Stimulated activated CD8-positive, alpha-beta memory T cell treated with anti-CD3 and anti-CD28 coated beads, Interleukin-7, amount 100 ng/mL, for 48 hours (primary cell): ENCODE measurements at places on chromosomes 3 and 15.

DNA sequence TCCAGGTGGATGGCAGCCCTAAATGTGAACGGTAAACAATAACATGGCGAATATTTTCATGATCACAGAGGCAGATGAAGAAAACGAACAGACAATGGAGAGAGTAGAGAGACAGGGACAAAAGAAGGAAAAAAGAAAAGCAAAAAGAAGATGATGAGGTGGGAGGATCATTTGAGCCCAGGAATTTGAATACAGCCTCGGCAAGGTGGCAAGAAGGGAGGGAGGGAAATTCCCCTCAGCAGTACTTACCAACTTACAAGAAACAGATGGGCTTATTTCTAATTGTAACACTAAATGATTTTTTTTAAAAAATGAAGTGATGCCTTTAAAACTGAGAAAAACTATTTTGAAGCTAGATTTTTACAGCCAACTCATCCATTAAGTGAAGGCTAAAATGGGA lies 6.0 kb upstream of the MAP4 start:
- no peak for DNase-seq

DNA sequence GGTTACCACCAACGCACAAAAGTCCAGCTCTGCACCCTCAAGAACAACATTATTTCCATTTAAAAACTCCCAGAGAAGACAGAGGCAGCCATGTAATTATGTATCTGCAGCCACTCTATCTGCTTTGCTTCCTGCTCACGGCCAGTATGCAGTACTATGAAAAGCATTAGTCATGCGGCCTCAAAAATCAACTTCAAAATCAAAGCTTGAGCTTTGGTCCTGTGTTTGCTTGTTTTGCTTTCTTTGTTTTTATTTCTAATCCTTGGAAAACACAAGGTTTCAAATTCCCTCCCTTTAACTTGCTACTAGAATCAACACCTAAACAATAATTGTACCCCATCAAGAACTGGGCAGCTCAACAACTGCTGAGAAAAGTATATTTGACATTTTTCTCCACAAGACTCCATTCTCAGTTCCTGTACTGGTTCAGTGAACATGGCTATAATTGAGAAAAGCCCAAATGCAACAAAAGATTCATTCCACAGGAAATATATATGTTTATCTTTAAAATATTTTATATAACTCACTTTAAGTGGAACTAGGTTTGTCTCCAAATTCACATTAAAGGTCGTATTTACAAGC lies 37.6 kb downstream of the GBE1 start:
- no peak for DNase-seq

GRCh38 chr3:144181062-144181461 lies 209.4 kb downstream of the DIPK2A start:
- no peak for DNase-seq

- DNase-seq: no peak
These were observed 31.2 kb upstream of the TNIK start for GRCh38 chr3:171491361-171491760.

GRCh38 chr3:54696313-54696712 lies 231.5 kb downstream of the LRTM1 start:
- DNase-seq: no peak

GRCh38 chr3:186327912-186328487 lies 34.0 kb downstream of the DGKG start:
- no peak for DNase-seq

DNA sequence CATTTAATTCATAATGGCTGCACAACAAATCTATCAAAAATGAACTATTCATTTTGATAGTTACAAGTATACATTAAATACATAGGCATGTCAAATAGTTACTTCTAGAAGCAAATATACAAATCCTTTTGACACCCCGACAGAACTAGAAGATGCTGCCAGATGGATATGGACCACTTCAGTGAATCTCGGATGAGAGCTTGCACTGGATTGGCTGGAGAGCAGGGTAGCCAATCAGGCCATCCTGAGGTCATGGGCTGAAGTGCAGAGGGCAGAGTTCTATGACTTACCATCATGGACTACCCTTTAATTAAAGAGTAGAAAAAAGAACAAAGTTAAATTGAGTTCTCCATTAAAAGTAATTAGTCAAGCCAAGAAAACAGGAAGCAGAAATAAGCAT lies 8.3 kb downstream of the CCNL1 start:
- no peak for DNase-seq

- DNase-seq: no peak
These were observed 232.6 kb upstream of the LRTM1 start for GRCh38 chr3:55160241-55160983.

DNA sequence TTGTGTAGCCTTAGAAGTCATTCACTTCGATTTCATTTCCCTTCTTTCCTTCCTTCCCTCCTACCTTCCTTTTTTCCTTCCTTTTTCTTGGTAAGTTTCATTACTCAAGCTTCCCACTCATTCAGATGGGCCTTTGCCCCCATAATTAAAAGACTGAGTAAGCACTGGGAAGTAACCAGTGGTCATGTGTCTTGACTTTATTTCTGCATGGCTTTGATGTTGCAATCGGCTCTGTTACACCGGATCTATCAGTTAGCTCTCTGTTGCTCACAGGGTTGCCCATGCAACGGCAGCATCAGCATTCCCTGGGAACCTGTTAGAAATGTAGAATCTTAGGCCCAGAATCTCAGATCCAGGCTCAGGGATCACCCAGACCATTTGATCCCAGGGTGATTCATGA lies 25.6 kb upstream of the LARS2 start:
- no peak for DNase-seq

GRCh38 chr3:161957467-161957866 lies 460.9 kb downstream of the OTOL1 start:
- no peak for DNase-seq

DNA sequence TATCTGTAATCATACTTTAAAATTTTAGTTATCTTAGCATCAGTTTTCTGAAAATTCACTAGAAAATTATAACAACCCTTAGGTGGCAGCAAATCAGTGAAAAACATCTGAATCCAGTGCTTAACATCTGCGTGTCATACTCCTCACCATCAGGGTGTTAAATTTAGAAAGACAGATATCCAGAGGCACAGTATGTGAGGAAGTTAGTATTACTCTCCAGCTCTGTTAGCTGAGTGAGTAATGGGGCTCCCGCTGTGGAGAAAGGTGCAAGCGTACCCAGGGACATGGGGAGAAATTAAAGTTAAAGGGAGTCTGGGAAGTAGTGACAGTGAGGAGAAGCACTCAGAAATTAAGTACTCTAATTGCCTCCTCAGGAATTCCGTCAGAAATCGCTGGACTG lies 50.9 kb downstream of the CEP63 start:
- DNase-seq: no peak

- no peak for DNase-seq
These were observed 210.3 kb upstream of the ONECUT1 start for GRCh38 chr15:53000409-53000808.

DNA sequence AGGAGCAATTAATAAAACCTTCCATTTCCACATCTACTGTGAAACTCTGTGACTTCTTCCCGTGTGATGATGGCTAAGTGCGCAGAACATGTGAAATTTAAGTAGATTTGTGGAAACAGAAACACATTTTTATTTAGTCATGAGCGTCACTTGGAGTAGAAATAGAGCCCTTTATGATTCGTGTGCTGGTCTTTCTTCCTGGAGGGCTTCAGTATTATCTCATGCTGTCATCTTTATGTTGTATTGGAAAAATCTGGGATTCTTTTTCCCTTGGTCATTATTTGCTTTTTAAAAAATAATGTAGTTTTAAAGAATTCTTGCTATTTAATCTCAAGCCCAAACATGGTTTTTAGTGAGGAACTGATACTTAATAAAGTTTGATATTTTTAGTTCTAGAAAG lies 284.0 kb upstream of the CTDSPL start:
- DNase-seq: no peak

- DNase-seq: no peak
These were observed 61.7 kb upstream of the PLXNA1 start for GRCh38 chr3:126921085-126921824.

- no peak for DNase-seq
These were observed 20.3 kb downstream of the BBS4 start for GRCh38 chr15:72706266-72706665.

- DNase-seq: no peak
These were observed 31.0 kb upstream of the CAV3 start for GRCh38 chr3:8702560-8702959.

GRCh38 chr3:17372362-17373210 lies 369.8 kb downstream of the TBC1D5 start:
- DNase-seq: no peak

- DNase-seq: no peak
These were observed 29.8 kb upstream of the SLC25A36 start for GRCh38 chr3:140911822-140912221.

DNA sequence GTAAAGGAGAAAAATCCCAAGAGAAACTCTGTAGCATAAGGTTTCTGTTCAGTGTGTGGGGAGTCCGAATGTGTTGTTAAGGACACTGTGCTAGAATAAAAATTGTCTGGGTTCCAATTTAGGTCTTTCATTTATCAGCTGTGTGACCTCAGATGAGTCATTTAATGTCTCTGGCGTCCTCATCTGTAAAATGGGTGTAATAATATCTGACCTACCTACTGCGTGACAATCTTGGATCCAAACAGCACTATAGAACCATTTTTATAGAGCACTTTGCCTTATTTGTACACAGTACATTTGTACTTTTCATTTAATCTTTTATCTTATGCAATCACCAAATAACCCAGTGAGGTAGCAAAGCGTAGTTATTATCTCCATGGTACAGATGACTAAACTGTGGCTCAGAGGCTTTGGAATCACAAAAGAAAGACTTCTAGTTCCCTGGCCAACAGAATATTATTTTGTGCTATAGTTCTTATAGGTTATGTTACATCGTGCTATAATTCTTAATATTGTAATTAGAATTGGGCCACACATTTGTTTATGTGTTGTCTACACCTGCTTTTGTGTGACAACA lies 46.6 kb upstream of the TNIK start:
- no peak for DNase-seq

- DNase-seq: no peak
These were observed 293.3 kb downstream of the MEX3B start for GRCh38 chr15:81752546-81752942.

- no peak for DNase-seq
These were observed 361.2 kb downstream of the MAGI1 start for GRCh38 chr3:65677486-65678010.

DNA sequence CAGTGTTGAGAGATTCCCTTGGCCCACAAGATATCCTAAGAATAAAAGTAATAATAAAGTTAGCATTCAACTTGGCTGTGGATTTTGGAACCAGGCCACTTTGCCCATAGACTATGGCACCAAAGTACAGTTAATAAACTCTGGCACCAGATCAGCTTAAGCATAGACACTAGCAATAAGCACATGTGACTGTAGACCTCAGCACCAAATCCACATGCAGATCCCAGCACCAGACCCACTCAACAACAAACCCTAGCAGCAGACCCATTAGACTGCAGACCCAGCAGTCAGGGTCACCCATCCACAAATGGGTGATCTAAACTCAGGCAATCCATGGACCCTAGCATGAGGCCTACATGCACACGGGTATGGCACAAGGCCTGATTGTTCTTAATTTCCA lies 384.8 kb upstream of the CADM2 start:
- no peak for DNase-seq

GRCh38 chr3:31600431-31600830 lies 67.7 kb downstream of the STT3B start:
- DNase-seq: no peak

DNA sequence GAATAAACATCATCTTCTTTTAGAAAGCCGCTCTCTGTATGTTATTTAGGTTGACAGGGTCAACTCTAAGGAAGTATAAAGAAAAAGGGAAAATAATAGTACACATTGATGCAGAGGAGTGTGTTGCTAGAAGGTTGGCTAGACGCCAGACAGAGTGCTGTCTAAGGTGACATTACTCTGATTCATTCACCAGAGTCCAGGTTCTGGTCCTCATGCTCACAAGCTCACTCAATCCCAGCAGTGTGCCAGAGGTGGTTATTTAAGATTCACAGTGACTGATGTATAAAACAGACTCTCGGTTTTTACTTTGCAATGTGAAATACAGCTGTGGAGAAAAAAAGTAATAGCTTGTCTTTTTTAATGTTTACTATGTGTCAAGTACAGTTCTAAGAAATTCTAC lies 1.7 kb downstream of the CFAP44 start:
- no peak for DNase-seq

- DNase-seq: no peak
These were observed 17.0 kb downstream of the MYNN start for GRCh38 chr3:169790219-169790618.

GRCh38 chr3:116166121-116166520 lies 279.2 kb downstream of the LSAMP start:
- no peak for DNase-seq

DNA sequence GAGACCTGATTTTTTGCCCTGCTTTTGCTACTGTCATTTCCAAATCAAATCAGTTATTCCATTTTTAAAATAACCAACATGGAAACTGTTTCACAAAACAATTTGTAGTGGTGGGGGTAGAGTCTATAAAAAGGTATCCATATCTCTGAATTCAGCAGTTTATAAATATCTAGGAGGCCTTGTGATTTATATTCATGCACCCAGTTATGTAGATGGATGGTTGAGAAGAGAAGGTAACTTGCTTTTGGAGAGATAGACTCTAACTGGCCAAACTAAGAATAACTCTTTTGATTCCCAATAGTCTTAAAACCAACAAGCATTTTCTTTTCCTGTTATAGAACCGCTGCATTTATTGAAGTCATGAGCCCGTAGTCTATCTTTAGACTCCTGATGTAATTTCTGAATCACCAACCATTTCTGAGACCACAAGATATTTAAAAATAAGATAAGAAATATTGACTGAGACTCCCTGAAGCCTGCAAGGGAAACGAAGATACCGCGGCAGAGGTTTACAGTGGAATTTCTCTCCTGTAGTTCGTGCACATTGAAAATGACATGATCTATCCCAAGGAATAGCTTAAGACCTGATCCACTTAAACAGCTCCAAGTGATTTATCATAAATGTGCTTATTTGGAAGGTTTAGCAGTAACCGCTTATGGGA lies 68.5 kb downstream of the SAMMSON start:
- no peak for DNase-seq

DNA sequence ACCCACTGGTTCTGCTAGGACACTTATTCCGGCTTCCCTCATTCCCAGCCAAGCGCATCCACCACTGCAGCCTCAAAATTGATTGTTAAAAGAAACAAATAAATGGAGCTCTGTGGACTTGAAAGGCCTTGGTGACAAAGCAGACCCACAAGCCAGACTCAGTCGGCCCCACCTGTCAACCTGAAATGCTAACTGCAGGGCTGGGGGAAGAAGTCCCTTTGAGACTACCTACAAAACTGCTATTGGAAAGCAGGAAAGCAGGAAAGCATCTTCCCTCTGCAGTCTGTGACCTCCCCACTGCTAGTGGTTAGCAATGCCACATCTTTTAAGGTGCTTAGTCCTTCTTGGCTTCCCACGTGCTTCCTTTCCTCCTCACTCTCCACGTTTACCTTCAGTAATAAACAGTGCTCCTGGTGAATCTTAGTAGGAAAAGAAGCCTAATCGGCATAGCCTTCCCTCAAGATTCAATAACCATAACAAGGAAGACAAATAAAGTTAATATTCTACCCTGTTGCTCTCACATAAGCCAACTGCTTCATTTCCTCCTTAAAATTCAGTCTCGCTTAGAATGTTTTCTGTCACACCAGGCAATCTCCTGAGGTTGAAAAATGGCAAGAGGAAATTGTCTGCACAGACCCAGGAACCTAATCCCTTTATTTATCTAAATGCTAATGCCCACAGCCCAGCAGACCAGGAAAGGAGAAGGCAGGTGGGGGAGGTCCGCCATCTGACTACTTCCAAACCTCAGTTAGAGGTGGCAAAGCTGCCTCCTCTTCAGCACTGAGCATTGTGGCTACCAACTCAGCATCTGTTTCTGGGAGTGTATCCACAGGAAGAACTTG lies 296.2 kb downstream of the NEK10 start:
- no peak for DNase-seq

GRCh38 chr3:117165601-117166051 lies 456.0 kb downstream of the TUSC7 start:
- DNase-seq: no peak

- no peak for DNase-seq
These were observed 15.9 kb downstream of the CHL1 start for GRCh38 chr3:212432-212831.
